ENCODE measurements at places on chromosomes 3 and 15.

GRCh38 chr3:86887876-86888275 is 103.1 kb downstream of the VGLL3 start:
- DNase-seq = no peak

GRCh38 chr15:38600236-38600635 is 35.6 kb upstream of the RASGRP1 start:
- DNase-seq = no peak

GRCh38 chr3:76369170-76369569 is 583.8 kb upstream of the ZNF717 start:
- no peak for DNase-seq

DNA sequence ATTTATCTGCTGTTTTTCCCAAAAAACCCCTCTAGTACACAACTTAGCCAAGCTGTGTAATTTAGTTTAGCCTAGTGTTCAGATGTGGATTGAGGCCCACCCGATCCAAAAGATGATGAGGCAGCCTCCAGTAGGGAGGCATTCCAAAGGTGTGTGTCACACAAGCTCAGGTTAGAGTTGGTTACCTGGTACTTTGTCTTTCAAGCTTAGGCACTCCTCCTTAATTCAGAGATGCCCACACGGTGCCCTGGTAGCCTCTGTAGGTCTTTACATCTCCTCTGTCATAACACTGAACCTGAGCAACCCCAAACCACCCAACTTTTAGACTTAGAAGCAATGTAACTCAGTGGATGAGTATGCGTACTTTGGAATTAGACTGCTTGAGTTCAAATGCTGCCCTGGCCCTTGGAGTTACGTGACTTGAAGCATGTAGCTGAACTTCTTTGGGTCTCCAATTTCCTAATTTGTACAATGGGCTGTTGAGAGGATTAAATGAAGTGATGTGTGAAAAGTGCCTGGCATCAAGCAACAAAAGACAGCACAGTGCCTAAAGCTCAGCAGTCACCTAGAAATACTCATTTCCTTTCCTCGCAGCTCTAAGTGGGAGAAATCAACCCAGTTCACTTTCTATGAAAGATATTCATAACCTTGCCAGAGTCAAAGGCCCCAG is 284.6 kb upstream of the RARB start:
- no peak for DNase-seq

GRCh38 chr3:149534671-149535332 is 60.3 kb downstream of the TM4SF4 start:
- no peak for DNase-seq

DNA sequence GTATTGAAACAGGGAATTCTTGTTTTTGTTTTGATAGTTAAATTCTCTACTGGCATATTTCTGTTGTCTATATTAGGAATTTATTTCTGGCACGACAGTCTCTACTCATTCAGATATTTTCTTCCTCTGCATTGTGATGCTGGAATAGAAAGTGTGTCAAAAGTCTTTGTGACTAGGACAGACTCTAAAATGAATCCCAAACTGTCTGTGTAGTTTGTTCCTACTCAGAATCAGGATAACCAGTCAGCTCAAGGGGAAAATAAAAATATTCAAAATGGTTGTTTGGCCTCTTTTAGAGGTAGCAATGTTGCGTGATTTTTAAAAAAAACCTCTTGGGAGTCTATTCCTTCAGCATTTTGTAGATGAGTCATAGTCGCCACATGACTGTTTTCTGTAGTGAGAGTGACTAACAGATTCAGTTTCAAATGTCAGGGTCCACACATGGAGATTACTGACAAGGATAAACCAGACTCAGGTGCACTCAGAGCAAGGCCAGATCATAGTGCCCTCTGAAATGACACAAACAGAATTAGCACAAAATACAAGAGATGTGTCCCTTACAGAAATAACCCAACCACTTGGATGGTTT is 13.1 kb downstream of the SLC7A14 start:
- no peak for DNase-seq

DNA sequence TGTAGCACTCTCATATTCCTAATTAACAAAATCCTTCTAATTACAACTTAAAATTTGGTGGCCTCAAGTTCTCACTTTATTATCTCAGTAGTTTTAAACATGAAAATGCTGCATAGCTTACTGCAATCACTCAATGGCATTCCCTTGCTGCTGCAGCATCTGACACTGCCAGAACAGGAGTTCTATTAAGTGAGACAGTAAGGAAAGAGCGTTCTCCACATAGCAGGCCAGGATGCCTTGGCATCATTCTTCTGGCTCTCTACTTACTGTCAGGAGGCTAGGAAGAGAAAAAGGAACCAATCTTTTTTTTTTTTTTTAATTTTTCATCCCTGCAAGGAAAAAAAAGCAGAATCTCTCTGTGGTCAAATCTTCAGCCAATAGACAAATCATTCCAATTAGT is 3.2 kb downstream of the CNBP start:
- DNase-seq = no peak

DNA sequence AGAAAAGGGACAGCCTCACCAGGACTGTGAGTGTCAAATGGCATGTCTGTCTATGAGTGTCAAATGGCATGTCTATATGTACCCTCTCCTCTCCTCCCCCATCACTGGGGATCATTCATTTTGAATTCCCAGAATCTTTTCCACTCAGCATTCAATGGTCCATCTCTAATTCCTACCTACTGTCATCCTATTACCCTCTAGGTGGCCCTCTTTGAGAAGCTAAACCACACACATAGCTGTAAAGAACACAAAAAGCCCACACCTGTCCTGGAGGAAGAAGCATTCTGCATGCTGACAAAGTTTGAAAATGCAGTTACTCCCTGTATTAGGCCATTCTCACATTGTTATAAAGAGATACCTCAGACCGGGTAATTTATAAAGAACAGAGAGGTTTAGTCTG is 46.2 kb upstream of the PYDC2 start:
- DNase-seq = no peak

- DNase-seq = no peak
Observed at GRCh38 chr15:42046597-42046996, 25.8 kb upstream of the PLA2G4E start.

- DNase-seq = no peak
Observed at GRCh38 chr15:93985925-93986324, 245.4 kb upstream of the MCTP2 start.

DNA sequence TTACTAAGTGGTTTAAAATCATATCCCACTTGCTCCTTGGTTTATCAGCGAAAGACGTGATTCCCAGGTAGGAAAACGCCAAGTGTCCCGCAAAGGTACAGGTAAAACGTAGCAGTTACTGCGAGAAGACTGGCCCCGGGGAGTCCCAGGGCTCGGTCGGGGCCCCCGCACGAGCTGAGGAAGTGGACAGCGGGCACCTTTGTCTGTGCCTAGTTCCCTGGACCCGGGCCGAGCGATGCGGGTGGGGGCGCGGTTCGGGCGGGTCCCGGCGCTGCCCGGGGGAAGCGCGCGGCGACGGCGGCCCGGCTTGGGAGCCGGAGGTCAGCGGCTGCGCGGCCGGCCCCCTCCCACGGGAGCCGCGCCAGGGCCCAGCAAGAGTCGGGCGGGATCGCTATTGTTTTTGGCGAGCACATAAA is 864 bp upstream of the NEO1 start:
- no peak for DNase-seq

DNA sequence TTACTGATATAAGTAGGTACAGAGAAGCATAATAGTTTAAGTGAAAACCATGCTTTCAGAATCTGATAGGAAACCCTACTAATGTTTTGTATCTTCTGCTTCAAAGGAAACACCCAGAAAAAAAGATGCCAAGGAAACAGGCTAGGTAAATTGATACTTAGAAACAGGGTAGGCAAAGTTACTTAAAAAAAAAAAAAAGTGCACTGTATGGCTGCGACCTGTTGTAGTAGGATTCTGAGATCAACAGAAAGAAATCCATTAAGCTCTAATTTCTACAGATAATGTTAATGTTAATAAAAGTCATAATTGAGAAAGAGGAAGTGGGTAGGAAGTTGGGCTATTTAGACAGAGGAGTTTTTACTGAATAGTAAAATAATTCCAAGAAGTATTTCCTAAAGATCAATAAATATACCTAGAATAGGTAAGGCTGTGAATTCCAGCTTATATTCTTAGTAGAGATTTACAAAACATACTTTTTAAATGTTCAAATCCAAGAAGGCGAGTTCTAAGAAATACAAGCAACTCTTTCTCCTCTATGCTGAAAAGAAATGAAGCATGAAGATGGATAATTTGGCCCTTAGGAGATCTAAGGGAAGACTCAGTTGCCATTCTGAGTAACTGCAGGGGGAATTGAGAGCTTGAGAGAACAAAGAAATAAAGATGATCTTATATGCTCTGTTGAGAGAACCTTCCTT is 24.1 kb upstream of the STT3B start:
- DNase-seq = no peak

GRCh38 chr15:82072926-82073537 is 27.2 kb upstream of the MEX3B start:
- no peak for DNase-seq

- DNase-seq = no peak
Observed at GRCh38 chr15:45454814-45455213, 67.7 kb downstream of the SLC30A4 start.

GRCh38 chr3:194399874-194400411 is 877 bp upstream of the GP5 start:
- peak; percentile 60 for DNase-seq

DNA sequence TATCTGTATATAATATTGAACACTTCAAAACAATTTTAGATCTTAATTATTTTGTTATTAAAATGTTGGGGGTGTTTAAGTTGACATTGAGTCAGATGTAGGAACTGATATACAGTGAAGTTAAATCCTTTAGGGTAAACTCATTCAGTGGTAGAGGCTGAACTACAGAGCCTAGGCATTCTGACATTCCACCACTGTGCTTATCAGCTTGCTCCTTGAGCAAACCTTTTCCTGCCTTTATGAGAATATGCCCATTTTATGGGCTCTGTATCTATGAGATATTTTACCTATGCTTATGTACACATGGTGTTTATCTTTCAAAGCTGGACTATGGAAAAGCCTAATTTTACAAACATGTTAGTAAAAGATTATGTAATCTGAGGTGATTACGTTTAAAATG is 407.5 kb downstream of the ZBTB20 start:
- DNase-seq = no peak

DNA sequence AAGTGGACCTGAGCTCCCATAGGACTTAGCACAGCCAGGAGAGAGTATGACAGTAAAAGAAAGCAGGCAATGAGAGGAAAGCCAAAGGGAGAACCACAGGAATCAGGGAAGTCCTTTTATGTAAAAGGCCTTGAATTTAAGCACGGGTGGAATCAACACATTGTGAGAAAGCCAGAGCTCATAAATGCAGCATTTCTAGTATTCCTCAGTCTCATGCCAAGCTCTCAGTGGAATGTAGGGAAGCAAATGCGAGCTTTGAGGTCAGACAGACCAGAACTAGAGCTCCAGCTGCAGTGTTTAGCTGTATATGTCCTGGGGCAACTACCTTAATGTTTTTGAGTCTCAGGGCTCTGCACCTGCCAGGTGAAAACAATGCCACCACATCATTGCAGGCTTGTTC is 132.1 kb upstream of the TRIM42 start:
- DNase-seq = no peak

- DNase-seq = no peak
Observed at GRCh38 chr3:175258763-175259162, 399.6 kb downstream of the NAALADL2 start.

- no peak for DNase-seq
Observed at GRCh38 chr3:8746780-8747345, 13.3 kb downstream of the CAV3 start.

DNA sequence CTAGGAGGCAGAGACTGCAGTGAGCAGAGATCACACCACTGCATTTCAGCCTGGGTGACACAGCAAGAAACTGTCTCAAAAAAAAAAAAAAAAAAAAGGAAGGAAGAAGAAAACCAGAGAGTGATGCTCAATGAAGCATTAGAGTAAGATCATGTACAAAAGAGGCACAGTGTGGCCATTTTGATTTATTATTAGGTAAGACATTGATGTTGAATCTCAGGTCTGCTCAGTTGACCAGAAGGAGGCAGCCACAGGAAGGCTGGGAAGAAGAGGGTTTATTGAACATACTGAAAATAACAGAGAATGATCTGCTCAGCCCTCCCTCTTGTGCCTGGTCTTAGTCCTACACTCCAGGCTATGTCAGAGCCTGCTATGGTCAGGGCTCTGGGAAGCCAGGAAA is 15.6 kb downstream of the LRRK1 start:
- DNase-seq = no peak

- DNase-seq = no peak
Observed at GRCh38 chr3:118527514-118528044, 507.1 kb downstream of the IGSF11 start.

DNA sequence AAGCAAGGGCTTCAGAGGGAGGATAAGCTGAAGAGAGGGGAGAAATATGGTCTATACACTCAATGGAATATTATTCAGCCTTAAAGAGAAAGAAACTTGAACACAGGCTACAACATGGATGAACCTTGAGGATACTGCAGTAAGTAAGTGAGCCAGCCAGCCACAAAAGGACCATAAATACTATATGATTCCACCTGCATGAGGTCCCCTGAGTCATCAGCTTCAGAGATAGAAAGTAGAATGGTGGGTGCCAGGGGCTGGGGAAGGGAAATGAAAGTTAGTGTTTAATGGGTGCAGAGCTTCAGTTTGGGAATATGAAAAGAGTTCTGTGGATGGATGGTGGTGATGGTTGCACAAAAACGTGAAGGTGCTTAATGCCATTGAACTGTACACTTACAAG is 68.4 kb upstream of the SEC13 start:
- DNase-seq = no peak

- no peak for DNase-seq
Observed at GRCh38 chr3:124459678-124460077, 270.6 kb upstream of the UMPS start.

DNA sequence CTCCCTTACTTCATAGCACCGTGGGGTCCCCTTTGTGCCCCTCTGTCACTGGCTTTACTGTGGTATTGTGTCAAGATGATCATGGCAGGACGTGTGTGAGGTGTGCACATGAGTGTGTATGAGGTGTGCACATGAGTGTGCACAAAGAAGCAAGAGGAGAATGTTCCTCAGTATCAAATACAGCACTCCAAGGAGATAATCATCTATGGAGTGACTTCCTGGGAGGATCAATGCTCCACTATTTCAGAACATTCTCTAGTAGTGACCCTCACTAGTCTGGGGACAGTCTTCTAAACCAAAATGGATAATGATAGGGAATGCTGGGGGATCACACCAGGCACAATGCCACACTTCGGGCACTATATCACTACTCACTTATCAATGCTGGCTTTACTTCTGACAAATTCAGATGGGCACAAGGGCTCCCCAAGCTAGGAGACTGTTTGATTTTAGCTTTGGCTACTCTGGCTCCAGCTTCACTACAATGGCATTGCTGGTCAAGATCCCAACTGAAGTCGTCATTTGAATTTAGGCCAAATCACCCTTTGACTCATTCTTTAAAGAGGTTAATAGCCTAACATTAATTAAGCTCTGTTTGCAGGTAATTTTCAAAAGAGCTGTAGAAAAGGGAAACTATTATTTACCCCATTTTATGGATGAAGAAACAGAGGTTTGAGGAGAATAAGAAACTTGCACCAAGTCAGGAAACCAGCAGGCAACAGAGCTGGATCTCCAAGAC is 124.1 kb downstream of the THRB start:
- DNase-seq = no peak

GRCh38 chr15:55999658-56000057 is 6.2 kb upstream of the NEDD4 start:
- DNase-seq = no peak

- DNase-seq = no peak
Observed at GRCh38 chr3:177604181-177604580, 406.9 kb upstream of the TBL1XR1 start.

Measured in tibial artery (tissue), 4 donors.